Immature natural killer cell (primary cell): ENCODE measurements at places on chromosomes 1 and 21.

DNA sequence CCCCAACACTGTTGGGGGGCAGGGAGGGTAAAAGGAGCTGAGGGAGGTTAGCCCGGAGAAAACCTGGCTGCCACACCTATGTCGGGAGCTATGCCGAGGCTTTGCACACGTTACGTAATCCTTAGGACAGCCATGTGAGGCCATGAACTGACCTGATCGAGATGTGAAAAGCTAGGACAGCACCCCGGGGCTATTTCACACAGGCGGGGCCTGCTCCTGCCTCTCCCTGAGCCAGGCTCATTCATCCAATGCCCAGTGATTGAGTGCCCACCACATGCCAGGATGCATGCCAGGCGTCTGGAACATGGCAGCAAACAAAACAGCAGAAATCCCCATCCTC is 30.2 kb downstream of the LDLRAP1 start:
- DNase-seq, result no peak

DNA sequence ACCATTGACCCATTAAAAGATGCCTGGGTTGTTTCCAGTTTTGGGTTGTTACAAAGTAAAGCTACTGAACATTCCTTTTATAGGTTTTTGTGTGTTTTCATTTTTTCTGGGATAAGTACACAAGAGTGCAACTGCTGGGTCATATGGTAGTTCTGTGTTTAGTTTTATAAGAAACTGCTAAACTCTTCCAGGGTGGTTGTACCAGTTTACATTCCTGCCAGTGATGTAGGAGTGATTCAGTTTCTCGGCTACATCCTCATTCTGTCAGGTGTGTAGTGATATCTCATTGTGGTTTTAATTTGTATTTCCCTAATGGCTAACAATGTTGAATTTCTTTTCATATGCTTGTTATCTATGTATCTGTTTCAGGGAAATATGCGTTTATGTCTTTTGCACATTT is 58.5 kb upstream of the DNAJC6 start:
- DNase-seq, result no peak

- DNase-seq, result no peak
Observed at GRCh38 chr1:36925251-36925650, 109.1 kb downstream of the GRIK3 start.

DNA sequence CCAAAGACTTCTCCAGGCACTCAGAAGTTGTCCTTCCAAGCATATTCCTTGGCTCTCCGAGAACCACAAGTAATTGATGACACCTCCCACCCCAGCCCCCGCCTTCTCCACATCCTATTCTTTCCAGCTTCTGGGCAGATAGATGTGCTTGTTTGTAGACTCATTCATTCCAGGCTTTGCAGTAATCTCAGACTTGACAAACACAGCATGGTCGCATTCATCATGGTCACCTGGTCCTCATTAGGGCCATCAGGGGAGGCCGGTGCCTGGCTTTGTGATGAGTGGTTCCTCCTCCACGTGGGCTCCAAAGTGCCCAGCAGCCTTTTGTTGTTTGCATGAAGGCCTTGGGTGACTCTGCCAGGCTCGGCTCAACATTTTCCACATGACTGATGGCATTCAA is 28.5 kb upstream of the KCNE2 start:
- no peak for DNase-seq

DNA sequence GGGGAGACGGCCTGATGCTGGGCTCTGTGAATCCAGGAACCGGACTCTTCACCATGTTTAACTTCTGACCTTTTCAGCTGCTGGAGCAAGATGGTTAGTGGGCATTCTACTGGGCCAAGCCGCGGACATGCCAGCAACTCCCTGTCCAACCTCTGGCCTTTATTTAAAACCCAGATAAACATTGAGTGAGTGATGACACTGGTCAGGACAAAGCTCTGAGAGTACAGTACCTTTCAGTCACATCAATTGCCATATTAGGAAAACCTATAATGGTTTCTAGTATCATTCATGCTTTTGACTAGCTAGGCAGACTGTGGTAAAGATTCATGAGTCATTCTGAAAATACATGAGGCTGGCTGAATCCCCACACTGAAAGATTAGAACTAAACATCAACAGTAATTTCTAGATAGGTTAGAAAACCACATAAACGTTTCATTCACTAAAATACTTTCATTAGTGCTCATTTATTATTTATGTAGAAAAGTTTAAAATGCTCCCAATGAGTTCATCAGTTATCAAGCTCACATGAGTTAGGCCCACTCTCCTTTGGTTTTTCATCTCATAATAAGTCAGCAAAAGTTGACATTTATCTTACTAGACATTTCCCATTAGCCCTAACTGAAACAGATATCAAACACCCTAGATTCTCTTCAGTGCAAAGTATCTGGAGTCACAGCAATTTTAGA is 7.1 kb upstream of the ACTA1 start:
- no peak for DNase-seq

GRCh38 chr1:53517821-53518352 is 58.7 kb downstream of the DMRTB1 start:
- no peak for DNase-seq

GRCh38 chr21:45276596-45276995 is 11.1 kb downstream of the POFUT2 start:
- no peak for DNase-seq

- no peak for DNase-seq
Observed at GRCh38 chr1:71364236-71364635, 283.4 kb upstream of the ZRANB2 start.

DNA sequence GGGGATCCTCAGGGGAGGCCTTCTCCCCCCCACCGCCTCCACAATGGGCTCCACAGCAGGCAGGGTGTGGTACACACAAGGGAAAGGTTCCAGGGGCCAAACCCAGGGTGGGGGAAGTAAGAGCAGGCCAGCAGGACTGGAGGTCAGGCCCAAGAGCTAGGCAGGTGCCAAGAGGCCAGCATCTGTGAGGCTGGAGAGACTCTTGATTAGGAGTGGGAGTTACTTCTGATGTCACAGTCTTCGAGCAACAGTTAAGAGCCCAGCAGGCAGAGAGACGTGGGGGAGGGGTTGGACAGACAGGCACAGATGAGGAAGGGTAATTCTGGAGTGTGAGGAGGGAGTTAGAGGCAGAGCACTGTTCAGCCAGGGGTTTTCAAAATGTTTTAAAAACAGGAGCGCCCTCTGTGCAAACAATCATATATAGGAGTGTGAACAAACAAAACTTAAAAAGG is 55.8 kb downstream of the SLC9A1 start:
- DNase-seq, result no peak

- DNase-seq, result no peak
Observed at GRCh38 chr1:109846162-109846561, 64.5 kb upstream of the CSF1 start.
